ENCODE measurements at places on chromosomes 2 and 18.

DNA sequence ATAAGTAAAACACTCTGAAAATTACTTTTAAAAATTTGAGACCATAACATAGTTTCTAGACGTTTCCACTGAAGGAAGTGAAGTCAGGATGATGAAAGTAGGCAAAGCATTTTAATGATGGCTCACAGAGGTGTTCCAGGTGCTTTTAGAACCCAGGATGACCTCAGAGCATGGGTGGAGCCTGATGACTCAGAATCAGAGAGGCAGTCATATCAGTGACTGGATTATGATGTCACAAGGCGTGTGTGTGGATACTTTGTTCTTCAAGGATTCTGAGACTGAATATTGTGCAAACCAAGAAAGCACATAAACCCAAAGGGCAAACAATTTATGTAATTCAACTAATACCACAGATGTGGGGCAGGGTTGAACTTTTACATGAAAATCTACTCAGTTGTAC lies 208.0 kb upstream of the FBXO11 start:
- DNase-seq: no peak

- no peak for DNase-seq
Measured at GRCh38 chr2:238389988-238390589, 36.6 kb upstream of the ASB1 start.

DNA sequence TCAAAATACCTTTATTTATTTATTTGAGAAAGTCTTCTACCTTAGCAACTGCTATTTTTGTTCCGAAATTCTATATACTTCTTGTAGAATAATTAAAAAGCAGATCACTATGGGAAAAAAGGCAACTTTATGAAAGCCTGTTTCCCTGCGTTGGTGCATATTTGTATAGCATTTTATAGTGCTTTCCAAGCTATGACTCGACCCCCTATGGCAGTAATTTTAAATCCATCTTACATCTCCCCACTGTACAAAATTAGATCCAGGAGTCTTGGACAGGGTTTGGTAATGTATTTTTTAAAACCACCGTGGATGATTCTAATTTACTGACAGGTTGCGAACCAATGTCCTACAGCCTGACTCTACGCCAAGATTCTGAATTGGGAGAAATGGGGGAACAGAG lies 10.1 kb downstream of the TANK start:
- no peak for DNase-seq

GRCh38 chr2:60861736-60862135 lies 19.6 kb upstream of the REL start:
- no peak for DNase-seq

- DNase-seq: no peak
Measured at GRCh38 chr2:144194326-144195071, 325.4 kb downstream of the ZEB2 start.

DNA sequence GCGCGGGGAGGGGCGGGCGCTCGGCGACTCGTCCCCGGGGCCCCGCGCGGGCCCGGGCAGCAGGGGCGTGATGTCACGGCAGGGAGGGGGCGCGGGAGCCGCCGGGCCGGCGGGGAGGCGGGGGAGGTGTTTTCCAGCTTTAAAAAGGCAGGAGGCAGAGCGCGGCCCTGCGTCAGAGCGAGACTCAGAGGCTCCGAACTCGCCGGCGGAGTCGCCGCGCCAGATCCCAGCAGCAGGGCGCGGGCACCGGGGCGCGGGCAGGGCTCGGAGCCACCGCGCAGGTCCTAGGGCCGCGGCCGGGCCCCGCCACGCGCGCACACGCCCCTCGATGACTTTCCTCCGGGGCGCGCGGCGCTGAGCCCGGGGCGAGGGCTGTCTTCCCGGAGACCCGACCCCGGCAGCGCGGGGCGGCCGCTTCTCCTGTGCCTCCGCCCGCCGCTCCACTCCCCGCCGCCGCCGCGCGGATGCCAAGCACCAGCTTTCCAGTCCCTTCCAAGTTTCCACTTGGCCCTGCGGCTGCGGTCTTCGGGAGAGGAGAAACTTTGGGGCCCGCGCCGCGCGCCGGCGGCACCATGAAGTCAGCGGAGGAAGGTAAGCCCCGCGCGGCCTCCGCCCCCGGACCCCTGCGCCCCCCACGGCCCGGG lies at the start of gene NFATC1:
Gene NFATC1 (plus strand): TSS at position 170 of the 644 bp plus-strand sequence. CDS start 295 bp downstream, at position 465.
- DNase-seq: peak; percentile 89

- no peak for DNase-seq
Measured at GRCh38 chr2:187177253-187177652, 270.8 kb downstream of the CALCRL start.

DNA sequence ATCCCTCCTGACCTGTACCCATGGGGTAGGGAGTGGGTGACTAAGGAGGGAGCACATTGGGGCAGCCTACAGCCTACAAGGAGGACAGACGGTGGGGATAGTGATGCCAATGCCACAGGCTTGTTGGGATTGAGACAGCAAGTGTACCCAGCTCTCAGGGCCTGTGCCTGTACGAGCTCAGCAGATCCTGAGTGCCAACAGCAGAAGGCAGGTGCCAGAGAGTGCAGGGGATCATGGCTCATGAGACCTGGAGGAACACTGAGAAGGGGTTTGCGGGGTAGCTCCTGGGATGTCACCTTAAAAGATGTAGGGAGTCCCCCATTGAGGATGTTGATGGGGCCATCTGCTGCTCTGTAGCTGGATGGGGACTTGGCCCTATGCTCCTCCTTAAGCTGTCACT lies 10.3 kb upstream of the SNED1 start:
- DNase-seq: no peak

DNA sequence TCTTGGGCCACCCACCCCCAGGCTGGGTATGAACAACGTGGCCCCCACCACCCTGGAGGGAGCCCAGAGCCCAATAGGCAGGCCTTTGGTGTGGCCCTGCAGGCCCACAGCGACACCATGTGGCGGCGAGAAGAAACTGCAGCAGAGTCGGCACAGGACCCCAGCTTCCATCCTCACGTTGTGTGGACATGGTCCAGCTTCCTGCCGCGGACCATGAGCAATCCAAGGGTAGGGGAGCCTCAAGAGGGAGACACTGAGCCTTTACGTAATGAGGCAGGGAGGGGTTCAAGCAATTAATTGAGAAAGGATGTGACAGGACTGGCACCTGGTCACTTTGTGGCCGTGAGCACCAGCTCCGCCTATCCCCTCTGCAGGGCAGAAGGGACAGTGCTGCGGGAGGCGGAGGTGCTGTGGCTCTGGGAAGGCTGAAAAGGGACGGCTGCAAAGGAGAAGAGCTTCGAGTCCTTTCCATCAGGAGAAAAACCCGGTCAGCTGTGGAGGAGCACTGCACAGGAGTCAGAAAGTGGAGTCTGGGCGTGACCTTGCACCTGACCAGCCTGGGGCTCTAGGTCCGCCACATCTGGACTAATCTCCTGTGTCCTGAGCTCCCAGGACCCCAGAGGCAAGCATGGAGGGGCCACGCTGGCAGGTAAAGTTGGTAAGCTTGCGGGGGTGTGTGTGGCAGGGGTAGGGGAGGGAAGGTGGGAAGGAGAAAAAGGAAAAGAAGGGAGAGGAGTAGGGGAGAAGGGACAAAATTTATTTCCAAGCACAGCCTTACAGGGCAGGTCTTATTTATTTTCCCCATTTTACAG lies 44.9 kb downstream of the TMEM37 start:
- peak; percentile 52 for DNase-seq

DNA sequence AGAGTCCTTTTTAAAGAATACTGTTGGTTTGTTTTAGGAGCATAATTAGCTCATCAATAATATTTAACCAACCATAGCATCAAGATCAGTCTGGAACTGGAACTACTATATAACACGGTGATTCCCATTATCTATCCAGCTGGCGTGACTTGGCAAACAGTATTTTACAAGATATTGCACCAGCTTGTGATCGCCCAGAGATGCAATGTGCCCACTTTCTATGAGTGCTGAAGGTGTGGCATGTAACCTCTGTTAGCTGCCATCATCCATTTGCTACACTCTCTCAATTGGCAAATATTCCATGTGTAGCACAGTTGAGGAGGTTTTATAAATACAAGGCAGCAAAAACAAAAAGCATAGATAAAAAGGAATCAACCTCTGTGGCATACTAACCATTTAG lies 64.9 kb downstream of the FIGN start:
- DNase-seq: no peak

GRCh38 chr2:205612636-205613035 lies 69.7 kb upstream of the NRP2 start:
- no peak for DNase-seq

DNA sequence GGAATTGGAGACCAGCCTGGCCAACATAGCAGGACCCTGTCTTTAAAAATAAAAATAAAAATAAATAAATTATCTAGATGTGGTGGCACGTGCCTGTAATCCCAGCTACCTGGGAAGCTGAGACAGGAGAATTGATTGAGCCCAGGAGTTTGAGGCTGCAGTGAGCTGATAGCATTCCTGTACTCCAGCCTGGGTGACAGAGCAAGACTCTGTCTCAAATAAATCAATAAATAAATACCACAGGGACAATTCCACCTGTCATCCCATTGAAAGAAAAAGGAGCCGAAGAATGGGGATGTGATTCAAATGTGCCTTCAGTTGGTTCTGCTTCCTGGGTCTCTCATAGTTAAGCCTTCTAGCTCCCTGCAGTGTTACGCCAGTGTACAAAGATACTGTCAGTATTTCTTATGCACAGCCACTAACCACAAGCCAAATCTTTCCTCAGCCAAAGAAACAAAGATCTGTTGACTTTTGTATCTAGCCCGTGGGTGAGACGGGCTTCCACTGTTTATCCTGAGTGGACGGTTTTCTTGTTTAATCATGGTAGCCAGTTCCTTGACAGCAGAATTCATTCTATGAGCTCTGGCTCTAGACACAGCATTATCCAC lies 12.6 kb downstream of the LGALSL start:
- DNase-seq: no peak

DNA sequence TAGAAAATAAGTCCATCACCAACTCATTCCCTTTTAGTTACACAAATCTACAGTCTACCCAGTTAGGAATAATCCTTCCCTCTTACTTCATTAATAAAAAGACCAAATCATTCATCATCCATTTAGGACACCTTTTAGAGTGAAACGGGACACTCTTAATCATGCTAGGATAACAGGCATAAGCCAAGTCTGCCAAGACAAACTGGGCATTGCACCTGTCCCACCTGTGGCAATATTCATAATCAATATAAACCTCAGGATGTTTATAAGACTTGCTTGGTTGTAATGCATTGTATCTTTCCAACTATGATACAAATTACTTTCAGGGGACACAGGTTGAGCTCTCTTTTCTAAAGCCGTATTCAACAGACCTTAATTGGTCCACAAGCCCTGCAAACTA lies 82.7 kb upstream of the SH3BP4 start:
- DNase-seq: no peak

Measured in heart right ventricle (tissue), 16 donors.